ENCODE measurements at places on chromosomes 3 and 15.

- DNase-seq = no peak
Measured at GRCh38 chr15:61157933-61158332, 71.2 kb downstream of the RORA start.

GRCh38 chr3:66985336-66985920, 12.7 kb upstream of the KBTBD8 start:
- no peak for DNase-seq

- no peak for DNase-seq
Measured at GRCh38 chr15:80462836-80463512, 58.8 kb downstream of the ARNT2 start.

GRCh38 chr3:187985647-187986046, 168.3 kb upstream of the LPP start:
- DNase-seq = no peak

DNA sequence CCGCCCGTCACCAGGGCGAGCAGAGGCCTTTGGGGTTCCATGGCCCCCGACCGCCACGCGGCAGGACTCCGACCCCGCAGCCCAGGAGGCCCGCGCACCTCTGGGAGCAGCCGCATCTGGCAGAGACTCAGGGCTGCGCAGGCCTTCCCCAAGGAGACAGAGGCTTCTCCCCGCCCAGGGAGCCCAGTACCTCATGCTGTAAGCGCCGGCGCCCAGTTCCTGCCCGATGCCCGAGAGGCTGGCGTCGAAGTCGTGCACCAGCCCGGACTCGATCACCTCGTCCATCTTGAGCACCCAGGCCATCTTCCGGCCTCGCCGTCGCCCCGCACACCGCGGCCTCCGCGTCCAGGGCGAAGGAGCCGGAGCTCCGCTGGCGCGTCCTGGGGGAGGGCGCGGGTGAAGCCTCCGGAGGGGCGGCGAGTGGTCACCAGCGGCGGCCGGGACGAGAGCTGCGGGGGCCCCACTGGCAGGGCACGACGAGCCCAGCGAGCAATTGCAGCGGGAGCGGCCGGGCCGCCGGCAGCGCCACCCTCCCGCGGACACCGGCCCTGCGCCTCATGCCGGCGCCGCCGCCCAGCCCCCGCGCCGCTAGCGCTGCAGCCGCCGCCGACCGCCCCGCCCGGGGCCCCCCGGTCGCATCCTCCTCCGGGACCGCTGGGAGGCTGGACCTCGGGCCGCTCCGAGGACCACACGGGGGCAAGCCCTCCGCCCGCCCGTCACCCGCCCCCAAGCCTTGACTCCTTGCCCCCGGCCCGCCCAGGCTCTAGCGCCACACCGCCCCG, 468 bp downstream of the UBP1 start:
- peak; percentile 8 for DNase-seq

- no peak for DNase-seq
Measured at GRCh38 chr3:23308986-23309625, 106.0 kb downstream of the UBE2E2 start.

DNA sequence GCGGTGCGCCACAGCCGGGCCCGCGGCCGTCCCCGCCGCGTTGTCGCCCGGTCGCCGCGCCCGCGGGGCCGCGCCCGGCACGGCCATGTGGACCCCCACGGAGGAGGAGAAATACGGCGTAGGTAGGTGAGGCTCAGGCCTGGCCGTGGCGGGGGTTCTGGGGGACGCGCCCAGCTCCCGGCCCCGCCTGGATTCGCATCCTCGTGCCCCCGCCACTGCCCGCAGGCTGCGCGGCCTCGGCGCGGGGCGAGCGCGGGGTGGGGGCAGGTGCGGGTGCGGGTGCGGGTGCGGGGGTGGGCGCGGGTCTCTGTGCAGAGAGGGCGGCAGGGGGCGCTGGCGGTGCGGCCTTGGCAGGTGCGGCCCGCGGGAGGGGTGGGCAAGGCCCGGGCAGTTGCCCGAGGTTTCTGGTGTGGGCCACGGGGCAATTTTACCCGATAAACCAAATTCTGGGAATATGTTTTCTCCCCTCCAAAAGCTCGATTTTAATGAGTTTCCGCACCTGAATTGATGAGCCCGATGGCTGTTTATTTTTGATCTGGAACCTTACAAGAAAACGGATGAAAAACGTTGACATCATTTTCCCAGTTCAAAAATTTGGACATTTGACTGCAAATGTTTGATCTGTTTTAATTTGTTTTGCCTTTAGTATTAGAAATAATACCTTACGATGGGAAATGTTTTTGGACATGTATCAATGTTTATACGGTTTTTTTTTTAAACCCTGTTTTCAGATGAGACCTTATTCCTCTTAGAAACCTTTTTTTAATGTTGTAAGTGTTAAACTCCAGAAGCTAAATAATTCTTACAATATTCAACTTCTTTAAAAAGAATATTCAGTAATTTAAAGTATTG, 678 bp downstream of the DOCK3 start:
- peak; percentile 9 for DNase-seq

- no peak for DNase-seq
Measured at GRCh38 chr3:110788794-110789193, 282.8 kb upstream of the NECTIN3 start.

DNA sequence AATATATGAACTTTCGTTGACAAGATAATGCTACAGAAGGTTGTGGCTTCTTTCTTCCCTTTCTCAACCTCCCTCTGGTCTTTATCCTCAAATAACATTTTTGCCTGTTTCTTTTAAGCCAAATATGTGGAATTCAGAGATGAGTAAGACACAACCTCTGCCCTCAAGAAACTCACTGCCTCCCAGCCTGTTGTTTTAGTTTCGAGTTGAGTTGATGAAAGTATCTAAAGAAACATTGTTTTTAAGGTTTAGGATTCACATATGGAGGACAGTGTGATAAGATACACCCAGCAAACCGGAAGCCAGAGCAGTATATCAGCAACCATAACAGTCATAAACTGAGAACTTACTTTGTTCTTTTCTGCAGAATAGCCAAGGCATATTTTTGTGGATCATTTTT, 218.6 kb downstream of the THSD4 start:
- DNase-seq = no peak

- no peak for DNase-seq
Measured at GRCh38 chr3:191795196-191795595, 334.2 kb downstream of the PYDC2 start.

- no peak for DNase-seq
Measured at GRCh38 chr15:54197995-54198394, 219.8 kb downstream of the UNC13C start.

GRCh38 chr3:14262212-14262611, 83.6 kb downstream of the LSM3 start:
- DNase-seq = no peak

GRCh38 chr15:65839354-65839901, 29.9 kb upstream of the RAB11A start:
- no peak for DNase-seq

- DNase-seq = no peak
Measured at GRCh38 chr15:101528917-101529299, 39.4 kb upstream of the PCSK6 start.

GRCh38 chr3:77786216-77786615, 746.3 kb downstream of the ROBO2 start:
- no peak for DNase-seq

DNA sequence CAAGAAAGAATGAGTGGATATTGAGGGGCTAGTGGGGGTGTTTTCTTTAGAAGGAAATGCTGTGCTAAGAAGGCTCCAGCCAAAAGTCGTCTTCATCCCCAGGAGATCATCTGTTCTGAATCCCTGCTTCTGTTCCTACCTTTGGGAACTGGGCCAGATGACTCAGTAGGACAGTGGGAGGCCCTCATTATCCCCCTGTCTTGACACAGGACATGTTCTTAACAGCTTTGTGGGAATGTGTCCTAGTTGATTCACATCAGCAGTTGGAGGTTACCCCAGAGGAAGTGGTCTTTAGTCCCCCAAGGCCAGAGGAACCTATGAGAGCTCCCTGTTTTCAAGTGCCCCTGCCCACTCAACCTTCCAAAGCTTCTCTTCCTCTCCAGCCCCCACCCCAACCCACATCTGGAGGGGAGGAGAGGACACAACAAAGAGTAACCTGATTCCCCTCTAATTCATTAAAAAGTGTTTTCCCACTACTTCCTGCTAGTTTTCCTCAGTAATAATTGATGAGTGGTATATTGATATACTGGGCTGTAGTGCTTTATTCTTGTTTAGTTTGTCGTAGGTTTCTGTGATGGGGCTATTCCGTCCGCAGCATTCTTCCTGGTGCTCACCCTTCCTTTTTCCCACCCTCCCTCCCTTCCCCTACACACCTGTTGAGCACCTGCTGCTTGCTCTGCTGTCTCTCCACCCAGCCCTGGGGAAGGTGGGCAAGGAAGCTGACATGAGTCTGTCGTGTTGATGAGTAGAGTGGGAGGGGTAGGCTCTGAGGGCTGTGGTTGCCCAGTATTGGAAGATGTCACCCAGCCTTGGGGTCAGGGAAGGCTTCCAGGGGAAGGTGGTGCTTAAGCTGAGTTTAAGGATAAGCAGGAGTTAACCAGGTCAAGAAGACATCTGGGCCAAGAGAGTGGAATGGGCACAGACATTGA, 9.3 kb downstream of the PXYLP1 start:
- DNase-seq = no peak

DNA sequence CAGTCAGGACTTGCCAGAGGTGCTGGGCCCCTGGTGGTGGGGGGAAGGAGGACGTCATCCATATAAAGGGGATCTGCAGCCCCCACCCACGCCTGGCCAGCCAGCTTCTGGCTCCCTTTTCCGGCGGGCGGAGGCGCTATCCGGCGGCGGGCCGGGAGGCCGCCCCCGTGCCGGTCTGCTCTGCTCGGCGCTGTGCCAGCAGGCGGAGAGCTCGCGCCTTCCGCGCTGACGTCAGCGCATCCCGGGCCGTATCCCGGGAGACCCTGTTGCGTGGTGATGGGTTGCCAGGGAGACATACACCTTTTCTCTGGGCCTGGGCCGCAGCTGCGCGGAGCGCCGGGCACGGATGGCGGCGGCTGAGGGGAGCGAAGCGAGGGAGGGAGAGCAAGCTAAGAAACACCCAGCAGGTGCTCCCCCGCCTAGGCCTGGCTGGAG, 1.1 kb downstream of the FAM131A start:
- no peak for DNase-seq

DNA sequence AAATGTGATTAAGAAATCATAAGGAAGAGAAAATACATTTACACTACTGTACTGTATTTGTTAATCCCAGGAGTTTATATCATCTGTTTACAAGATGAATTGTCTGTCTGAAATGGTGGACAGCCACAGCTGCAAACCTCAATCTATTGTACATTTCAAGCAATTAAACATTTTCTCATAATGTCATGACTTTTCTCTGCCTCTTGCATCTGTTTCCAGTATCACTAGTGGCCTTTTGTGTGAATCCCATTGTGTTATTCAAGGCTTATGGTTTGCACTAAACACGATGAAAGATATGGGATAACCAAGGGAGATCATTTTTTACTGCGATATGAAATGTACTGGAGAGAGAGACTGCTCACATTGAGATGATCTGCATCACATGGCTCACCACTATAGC, 200.2 kb upstream of the LRRN1 start:
- no peak for DNase-seq

DNA sequence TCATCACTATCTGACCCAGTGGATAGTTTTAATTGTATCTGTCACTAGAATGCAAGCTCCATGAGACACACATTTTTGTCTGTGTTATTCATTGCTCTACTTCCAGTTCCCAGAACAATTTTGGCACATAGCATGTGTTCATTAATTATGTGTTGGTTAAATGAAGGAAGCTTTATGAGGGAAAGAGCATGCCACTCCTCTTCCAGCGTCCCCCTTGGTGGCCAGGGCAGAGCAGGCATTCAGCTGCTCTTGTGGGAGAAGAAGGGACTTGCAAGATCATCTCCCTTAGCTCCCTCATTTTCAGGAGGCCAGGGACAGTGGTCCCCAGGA, 489 bp upstream of the GALNT15 start:
- no peak for DNase-seq

GRCh38 chr3:129068291-129068886, 7.8 kb downstream of the GP9 start:
- DNase-seq = no peak

- no peak for DNase-seq
Measured at GRCh38 chr3:71288269-71288930, 295.1 kb downstream of the FOXP1 start.

GRCh38 chr15:84391191-84391590, 155.6 kb downstream of the GOLGA6L4 start:
- no peak for DNase-seq

DNA sequence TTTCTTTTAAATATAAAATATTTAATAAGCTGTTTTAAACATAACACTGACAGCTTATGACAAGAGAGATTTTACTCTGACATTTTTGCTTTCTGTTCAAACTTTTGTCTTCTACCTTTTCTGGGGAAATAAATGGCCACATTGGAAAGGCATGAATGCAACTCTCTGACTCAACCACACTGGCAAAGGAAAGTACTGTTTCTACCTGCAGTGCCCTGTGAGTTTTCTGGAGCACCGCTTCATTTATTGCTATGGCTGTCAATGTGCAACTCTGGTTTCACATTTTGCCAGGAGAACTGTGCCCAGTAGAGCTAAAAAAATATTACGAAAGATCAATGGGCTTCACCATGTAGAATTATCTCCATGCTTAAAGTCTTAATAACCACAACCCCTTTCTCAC, 15.1 kb downstream of the PDZRN3 start:
- no peak for DNase-seq

GRCh38 chr15:84856731-84857417, 27.6 kb upstream of the SLC28A1 start:
- DNase-seq = no peak

DNA sequence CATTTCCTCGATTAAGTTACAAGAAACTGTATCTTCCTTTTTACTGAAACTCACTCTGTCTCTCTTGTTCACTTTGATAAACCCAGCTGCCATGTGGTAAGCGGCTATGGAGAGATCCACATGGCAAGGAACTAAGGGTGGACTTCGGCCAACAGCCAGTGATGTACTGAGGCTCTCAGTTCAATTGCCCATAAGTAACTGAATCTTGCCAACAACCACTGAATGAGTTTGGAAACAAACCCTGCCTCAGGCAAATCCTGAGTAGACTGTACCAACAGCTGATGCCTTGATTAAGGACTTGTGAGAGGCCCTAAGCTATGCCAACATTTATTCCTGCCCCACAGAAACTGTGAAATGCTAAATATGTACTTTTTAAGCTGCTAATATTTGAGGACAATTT, 433.5 kb downstream of the PLOD2 start:
- DNase-seq = no peak

- DNase-seq = no peak
Measured at GRCh38 chr3:37124435-37124834, 49.9 kb downstream of the LRRFIP2 start.

DNA sequence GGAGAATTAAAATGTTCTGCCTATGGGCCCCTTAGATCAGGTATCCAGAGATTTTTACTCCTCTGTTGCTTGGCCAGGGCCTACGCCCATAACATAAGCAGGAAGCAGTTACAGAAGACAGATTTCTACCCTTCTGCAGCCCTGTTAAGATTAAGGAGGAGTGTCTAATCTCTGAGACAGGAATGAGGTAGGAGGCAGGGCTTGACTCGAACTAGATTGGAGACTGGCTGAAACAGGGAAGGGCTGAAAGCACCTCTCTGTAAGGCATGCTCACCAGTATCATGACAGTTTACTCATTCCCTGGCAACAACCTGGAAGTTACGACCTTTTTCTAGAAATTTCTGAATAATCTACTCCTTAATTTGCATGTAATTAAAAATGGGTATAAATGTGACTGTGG, 16.7 kb downstream of the PLA2G4D start:
- DNase-seq = no peak
